ENCODE measurements at places on chromosomes 7 and 10.

DNA sequence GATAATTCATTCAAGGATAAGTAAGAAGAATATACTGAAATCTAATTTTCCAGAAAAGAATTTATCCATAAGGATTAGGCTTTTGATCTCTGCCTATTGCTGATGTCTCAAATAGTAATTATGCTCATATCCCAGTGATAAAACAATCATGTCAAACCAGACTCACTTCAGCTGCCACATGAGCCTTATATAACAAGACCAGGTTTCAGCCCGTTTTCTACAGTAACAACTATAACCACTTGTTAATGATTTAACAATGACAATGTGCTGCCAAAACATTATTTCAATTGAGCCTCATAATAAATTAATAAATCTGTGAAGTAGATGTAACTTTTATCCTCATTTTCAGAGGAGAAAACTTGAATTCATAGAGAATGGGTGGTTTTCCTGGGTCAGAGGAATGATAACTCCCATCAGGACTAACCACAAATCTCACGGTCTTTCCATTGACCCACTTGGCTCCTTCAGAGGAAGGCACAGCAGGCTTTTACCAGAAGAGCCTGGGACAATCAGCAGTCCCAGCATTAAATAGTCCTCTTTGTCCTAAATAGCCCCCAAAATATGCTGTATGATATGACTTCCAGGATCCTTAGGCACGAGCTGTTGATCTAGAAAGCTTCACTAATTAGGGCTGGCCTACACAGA lies 42.5 kb upstream of the SLIT1 start:
- no peak for DNase-seq

GRCh38 chr10:20185116-20185515 lies 368.9 kb downstream of the PLXDC2 start:
- DNase-seq: no peak

- DNase-seq: peak; percentile 87
These were observed 41.5 kb downstream of the PSPH start for GRCh38 chr7:56009695-56010094.

DNA sequence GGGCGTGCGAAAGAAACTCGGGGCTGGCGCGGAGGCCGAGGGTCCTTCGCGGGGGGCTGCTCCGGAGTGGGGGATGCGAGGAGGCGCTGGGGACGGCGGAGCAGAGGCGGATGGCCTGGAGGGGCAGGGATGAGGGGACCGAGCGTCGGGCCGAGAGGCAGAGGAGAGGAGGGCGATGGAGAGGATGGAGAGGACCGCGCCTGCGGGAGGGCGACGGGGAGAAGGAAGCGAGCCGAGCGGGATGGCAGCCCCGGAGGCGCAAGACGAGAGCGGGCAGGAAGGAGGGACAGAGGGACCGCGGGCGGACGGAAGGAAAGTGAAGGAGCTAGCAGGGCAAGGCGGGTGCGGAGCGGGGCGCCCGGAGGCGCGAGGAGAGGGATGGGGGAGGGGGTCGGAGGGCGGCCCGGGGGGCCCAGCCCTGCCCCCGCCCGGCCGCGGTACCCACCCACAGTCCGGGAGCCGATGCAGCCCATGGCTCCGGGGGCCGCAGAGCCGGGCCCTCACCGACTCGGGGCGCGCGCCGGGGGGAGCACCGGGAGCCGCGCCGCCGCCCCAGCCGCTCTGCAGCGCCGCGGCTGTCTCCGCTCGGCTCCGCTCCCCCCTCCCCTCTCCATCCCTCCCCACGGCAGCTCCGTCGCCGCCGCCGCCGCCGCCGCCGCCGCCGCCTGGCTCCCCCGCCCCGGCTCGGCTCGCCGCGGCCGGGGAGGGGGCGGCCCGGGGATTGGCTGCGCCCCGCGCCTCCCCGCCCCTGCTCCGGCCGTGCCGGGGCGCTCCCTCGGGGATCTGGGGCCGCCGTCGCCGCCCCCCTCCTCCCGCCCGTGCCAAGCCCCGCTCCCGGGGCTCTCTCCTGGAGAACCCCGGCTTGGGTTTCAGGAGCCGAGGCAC lies at the start of gene FAM131B:
Gene FAM131B, minus strand, starts transcription at position 583 of the 885 bp plus-strand sequence. Its CDS starts 110 bp downstream, at position 473.
- DNase-seq: peak; percentile 38

DNA sequence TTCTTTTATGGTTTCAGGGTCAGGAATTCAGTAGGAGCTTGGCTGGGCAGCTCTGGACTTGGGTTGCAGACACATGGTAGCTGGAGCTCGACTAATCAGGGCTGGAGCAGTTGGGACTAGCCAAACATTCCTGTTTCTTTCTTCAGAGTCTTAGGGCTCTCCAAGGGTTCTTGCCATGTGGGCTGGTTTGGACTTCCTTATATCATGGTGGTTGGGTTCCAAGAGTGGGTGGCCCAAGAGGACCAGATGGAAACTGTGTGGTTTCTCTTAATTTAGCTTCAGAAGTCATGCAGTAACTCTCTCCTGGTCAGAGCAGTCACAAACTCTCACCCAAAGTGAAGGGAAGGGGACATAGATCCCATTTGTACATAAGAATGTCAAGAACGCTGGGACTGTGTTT lies 270.1 kb upstream of the FZD1 start:
- DNase-seq: no peak

DNA sequence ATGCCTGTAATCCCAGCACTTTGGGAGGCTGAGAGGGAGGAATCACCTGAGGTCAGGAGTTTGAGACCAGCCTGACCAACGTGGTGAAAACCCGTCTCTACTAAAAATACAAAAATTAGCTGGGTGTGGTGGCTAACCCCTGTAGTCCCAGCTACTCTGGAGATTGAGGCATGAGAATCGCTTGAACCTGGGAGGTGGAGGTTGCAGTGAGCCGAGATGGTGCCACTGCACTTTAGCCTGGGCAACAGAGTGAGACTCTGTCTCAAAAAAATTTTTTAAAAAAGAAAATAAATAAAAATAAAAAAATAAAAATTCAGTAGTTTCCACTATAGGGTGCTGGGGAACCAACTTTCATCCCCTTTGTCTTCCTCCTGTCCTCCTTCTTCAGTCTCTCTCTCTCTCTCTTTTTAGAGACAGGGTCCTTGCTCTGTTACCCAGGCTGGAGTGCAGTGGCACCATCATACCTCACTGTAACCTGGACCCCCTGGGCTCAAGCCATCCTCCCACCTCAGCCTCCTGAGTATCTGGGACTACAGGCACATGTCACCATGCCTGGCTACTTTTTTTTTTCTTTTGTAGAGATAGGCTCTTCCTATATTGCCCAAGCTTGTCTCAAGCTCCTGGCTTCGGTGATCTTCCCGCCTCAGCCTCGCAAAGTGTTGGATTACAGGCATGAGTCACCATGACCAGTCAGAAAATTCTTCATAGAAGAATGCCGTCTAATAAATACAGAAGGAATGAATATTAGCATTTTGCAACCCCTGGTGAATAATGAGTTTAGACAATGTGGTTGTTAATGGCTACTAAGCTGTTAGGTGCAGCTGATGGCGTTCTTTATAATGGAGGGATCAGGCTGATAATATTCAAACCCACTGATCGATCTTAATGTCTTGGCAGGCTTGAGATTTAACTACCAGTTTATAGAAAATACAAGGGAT lies 20.6 kb downstream of the RBM20 start:
- DNase-seq: no peak

GRCh38 chr7:144487901-144488300 lies 84.4 kb upstream of the NOBOX start:
- DNase-seq: no peak
